ENCODE measurements at places on chromosomes 7 and 10.

DNA sequence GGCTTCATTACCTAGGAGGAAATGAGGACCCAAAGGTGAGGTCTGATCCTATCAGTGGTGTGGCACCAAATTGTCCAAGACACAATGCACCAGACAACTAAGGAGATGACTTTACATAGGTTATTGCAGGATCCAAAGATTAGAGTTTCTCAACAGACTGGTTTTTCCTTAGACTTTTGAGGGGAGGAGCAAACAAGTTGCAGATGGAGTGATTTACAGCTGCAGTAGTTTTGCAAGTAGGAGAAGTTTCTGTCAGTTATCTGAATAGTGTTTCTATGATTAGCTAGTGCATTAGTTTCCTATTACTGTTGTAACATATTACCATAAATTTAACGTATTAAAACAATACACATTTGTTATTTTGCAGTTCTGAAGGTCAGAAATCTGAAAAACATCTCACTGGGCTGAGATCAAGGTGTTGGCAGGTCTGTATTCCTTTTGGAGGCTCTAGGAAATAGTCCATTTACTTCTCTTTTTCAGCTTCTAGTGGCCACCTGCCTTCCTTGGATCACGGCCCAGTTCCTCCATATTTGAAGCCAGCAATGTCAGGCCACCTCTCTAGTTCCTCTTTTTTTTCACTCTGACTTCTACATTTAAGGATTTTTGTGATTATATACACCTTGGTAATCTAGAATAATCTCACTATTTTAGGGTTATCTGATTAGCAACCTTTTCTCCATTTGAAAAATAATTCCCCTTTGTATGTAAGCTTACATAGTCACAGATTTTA is 994.9 kb downstream of the REEP3 start:
- peak; percentile 27 for DNase-seq

GRCh38 chr10:34697351-34698247 is 117.5 kb downstream of the PARD3 start:
- no peak for DNase-seq

DNA sequence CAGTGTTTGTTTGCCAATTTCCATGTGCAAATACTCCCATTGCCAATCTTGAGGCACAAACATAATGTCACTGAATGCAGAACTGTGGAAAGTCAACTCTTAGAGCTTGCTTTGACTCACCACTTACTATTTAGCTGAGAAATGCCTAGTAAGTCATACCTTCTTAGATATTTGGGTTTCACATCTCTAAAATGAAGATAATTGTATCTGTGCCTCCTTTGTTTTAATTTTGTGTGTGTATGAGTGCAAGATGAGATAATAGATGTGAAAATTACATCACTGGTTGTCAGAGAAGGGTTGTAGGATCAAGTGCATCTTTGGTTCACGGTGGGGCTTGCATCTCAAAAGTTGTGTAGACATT is 407.5 kb downstream of the INHBA start:
- no peak for DNase-seq

DNA sequence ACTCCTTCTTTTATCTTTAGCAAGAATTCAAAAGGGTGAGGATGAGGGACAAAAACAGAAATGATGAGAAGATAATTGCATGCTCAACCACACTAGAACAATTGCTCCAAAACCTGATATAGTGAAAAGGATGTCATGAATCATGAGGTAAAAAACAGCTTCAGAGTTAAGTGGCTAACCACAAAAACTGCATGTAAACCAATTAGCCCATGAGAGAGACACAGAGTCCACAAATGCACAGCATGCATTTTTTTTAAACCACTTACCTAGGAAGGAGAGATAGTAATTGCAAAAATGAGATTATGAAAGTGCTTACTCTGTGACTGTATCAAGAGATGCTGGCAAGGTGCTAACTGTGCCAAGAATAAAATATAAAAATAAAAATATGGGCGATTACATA is 132.9 kb downstream of the MBL2 start:
- DNase-seq, result no peak

DNA sequence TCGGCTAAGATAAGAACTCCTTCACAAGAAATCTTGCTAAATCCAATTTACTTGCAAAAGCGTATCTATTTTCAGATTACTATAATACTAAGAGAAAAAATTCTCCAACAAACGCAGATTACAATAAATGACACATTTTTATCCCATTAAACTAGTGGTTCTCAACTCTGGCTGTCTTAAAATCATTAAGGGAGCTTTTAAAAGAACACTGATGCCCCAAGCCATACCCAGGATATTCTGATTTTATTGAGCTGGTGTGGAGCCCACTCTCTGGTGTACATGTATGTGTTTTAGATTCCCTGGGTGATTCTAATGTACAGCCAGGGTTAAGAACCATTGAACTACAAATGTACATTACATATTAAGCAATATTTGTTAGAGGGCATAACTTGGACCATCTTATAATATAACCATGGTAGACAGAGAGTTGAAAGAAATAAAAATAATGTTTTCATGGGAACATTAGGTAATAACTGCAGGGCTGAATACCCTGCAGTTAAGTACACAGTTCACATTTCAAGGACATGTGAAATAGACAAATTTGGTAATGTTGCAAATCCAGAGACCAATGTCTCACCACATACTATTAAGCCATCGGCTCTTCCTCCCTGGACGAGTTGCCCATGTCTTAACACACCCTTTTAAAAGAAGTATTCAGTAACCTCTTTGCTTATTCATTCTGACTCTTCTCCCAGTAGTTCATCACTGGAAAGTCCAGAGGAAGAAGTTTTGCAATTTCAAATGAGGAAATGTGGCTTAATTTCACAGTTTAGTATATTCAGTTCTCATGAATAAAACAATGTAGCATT is 6.2 kb downstream of the GSAP start:
- no peak for DNase-seq

GRCh38 chr7:111408724-111409123 is 153.6 kb downstream of the IMMP2L start:
- no peak for DNase-seq

GRCh38 chr10:31143331-31143935 is 111.8 kb upstream of the ZNF438 start:
- no peak for DNase-seq
